ENCODE measurements at places on chromosomes 16 and 17. TPM values are rescaled to one million over a fixed set of nuclear protein-coding genes. Genes with fewer than 3 reads are reported as not detected.

The C17orf113 gene
- 0.48 TPM for total RNA-seq

The MYL4 gene
- total RNA-seq: not detected

The CCL8 gene
- total RNA-seq: not detected

The LGALS9 gene
- total RNA-seq: not detected

The RHBDL1 gene
- total RNA-seq: 19.2 TPM

The LRRC46 gene
- not detected for total RNA-seq

The CCL4 gene
- not detected for total RNA-seq

The DHX58 gene
- total RNA-seq: 10.8 TPM

The CHST5 gene
- not detected for total RNA-seq

The CCL14 gene
- not detected for total RNA-seq

The ZACN gene
- total RNA-seq: not detected

The NAE1 gene
- 78.6 TPM for total RNA-seq

The ABCA6 gene
- under 0.01 TPM for total RNA-seq

The KIAA0513 gene
- total RNA-seq: 6.5 TPM

The PLCG2 gene
- 2.1 TPM for total RNA-seq

Measured in tracheal epithelial cell (primary cell).